Nephron progenitor cell (in vitro differentiated cells): ENCODE measurements at places on chromosomes 11 and 22.

GRCh38 chr11:117705866-117706265, 91.2 kb downstream of the DSCAML1 start:
- no peak for DNase-seq

GRCh38 chr11:87954476-87954875, 220.8 kb downstream of the RAB38 start:
- no peak for DNase-seq

GRCh38 chr11:116973270-116973669, 125.0 kb downstream of the SIK3 start:
- DNase-seq: no peak

DNA sequence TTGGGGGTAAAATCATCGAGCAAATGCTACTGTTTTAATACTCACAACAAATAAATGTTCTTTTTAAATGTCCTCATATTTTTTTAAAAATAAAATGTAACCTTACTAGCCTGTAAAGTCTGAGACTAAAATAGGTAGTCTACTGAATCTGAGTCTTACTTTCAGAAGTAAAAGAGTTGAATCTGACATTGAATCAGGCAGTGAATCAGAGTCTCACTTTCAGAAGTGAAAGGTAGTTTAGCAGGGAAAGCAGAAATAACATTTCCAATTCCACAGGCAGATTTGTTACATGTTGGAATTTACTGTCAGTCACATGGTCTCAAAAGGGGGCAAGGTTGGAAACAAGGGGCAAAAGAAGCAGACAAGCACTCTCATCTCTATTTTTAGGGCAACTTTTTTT, 143.0 kb downstream of the ELP4 start:
- no peak for DNase-seq

GRCh38 chr11:111514216-111515031, at the start of gene HOATZ:
HOATZ (plus strand) TSS chr11:111514778; CDS start chr11:111514785, 7 bp downstream.
- DNase-seq: peak; percentile 78

GRCh38 chr22:26172389-26172990, 3.2 kb downstream of the SEZ6L start:
- peak; percentile 71 for DNase-seq

DNA sequence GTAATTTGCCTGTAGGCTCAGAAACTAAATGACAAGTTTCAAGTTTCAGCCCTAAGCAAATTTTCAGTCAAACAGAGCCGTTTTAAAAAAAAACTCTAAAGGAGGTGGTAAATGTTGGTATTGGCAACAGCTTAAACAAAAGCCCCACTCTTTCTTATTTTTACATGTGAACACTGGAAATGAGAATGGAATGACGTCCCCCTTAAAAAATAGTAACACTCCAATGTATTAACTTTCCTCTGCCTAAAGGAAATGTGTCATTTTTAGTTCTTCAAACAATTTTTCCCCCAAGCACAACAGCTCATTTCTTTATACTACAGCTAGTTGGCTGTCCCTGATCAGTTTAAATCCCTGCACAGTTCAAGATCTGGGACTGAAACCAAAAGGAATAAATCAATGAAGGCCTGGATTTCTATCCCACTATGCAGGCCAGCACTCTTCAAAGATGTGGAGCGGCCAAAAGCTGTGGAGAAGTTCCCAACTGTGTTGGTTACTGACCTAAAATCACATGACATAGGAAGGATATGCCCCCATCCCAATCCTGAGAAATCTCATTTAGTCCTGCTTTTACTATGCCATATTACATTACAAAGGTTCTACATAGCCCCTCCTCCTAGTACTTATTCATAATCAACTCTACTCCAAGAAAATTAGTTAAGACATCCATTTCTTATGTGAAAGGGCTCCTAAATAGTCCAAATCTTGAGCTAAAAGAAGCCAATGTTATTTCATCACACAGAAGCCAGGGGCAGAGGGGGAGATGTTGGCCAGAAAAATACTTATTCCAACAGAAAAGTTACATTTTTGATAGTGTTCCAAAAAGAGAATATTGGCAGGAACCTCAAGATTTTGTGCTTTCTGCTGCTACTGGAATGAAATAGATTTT, 95.9 kb downstream of the CADM1 start:
- DNase-seq: no peak

- peak; percentile 74 for DNase-seq
Measured at GRCh38 chr11:120061761-120062560, 76.0 kb downstream of the TRIM29 start.

- DNase-seq: no peak
Measured at GRCh38 chr11:60912851-60913528, 968 bp upstream of the TMEM109 start.

- no peak for DNase-seq
Measured at GRCh38 chr11:133176748-133177147, 355.6 kb downstream of the OPCML start.

- no peak for DNase-seq
Measured at GRCh38 chr11:2804189-2804588, 81.4 kb downstream of the CDKN1C start.

DNA sequence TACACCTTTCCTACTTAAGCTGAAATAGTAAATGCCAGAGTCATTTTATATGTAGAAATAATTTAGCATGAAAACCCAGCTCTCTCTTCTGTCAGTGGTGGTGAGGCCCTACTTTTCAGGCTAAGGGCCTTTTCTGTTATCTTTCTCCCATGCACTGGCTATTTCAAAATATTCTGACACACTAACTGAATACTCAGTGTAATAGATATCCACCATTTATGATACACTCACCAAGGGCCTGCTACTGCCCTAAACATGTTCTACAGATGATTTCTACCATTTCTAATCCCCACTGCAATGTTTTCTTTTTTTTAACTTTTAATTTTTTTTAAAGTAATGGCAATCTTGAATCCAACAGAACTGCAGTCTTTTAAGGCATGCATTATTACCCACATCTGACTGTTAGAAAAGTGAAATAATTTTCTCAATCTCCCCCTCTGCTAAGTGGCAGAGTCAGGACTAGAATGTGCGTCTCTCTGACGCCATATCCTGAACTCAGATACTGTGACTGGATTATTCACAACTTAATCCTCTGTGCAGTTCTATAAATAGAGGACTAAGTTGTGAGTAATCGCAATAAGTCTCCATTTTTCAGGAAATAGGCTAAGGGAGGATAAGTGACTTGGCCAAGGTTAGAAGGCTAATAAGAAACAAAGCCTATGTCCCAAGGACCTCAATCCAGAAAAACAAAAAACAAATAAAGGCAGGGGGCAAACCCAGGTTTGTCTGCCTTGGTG, 44.0 kb downstream of the GRAMD1B start:
- DNase-seq: no peak

DNA sequence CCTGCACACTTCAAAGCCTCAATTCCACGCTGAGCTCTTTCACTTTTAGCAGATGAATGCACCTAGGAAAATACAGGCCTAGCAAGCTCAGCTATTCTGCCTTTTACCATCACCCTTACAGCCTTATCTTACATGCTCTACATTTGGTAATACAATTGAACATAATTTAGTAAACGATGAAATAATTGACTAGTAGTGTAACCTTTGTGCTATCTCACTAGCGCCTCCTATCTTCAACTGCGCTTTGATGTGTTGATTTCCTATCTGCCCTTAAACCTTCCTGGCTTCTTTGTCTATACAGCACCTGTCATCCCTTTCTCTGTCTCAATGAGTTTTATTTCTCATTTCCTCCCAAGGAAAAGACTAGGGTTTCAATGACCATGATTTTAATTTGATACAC, 149.7 kb downstream of the LRRC4C start:
- no peak for DNase-seq
